ENCODE measurements at places on chromosomes 12 and 14.

DNA sequence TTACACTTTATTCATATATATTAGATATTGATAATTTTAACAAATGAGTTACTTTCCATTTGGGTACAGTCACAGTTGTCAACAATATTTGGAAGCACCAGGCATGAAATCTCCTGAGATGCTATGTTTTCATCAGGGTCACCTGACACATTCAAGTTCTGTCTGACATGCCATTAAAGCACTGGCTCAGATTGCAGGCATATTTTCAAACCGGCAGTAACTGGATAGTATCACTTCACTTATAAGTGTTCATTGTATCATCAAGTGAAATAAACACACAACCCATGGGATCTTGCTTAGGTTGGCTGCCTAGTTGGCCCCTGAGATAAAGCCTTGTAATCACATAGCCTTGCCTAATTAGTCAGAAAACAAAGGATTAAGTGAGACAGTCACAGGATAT, 4.8 kb downstream of the IFNG start:
- DNase-seq, result no peak

- no peak for DNase-seq
Measured at GRCh38 chr12:117085318-117085947, 13.8 kb downstream of the TESC start.

DNA sequence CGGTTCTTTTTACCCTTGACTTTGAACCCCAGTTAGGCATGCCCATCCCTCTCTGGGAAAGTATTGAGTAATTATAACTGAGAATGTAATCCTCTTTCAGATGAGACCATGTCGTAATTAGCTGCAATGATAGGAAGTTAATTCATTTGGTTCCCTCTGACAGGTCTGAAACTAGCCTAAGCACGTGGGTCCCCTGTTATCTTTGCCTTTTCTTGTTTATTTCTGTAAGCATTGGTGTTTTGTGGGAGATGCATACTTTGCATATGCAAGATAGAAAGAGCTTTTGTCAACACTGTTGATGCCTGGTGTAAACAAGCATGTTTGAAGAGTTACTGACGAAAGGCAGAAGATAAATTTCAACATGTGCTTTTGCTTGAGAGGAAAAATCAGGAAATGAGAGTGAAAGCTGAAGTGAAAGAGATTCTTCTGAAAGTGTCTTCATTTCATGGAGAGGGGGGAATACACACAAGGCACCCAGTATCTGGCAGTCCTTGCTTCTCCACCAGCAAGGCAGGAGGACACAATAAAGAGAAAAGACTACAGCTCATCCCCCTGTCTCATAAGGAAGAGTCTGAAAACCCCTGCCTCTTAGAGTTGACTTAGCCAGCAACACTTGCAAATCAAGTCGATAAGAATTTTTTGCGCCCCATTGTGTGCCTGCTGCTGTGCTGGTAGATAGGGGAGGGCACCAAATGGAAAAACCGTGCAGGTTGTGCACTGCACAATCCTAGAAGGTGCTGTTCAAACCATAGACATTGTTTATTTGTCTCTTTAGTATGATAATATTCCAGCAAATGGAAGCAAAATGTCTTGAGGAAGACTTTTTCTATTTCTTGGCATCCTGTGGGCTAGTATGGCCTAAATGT, 77.8 kb downstream of the SLC24A4 start:
- DNase-seq, result no peak

- no peak for DNase-seq
Measured at GRCh38 chr14:81981307-81981675, 447.6 kb upstream of the SEL1L start.

- peak; percentile 20 for DNase-seq
Measured at GRCh38 chr14:90444077-90444696, 47.4 kb downstream of the CALM1 start.

DNA sequence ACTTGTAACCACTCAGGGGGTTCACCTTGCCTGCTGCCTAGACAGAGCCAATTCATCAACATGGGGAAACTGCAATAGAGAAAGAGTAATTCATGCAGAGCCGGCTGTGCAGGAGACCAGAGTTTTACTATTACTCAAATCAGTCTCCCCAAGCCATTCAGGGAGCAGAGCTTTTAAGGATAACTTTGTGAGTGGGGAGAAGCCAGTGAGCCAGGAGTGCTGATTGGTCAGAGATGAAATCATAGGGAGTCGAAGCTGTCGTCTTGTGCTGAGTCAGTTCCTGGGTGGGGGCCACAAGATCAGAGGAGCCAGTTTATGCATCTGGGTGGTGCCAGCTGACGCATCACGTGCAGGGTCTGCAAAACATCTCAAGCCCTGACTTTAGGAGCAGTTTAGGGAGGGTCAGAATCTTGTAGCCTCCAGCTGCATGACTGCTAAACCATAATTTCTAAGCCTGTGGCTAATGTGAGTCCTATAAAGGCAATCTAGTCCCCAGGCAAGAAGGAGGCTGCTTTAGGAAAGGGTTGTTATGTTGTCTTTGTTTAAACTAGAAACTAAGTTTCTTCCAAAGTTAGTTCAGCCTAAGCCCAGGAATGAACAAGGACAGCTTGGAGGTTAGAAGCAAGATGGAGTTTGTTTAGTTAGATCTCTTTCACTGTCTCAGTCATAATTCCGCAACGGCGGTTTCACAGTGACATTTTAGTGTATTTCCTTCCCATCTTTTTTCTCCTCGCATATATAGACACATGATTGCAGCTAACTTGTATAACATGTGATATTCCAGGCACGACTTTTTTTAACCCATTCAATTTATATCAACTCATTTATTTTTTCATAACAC, 68.9 kb upstream of the NCOR2 start:
- peak; percentile 28 for DNase-seq

- no peak for DNase-seq
Measured at GRCh38 chr12:80165746-80166145, 66.4 kb downstream of the OTOGL start.

DNA sequence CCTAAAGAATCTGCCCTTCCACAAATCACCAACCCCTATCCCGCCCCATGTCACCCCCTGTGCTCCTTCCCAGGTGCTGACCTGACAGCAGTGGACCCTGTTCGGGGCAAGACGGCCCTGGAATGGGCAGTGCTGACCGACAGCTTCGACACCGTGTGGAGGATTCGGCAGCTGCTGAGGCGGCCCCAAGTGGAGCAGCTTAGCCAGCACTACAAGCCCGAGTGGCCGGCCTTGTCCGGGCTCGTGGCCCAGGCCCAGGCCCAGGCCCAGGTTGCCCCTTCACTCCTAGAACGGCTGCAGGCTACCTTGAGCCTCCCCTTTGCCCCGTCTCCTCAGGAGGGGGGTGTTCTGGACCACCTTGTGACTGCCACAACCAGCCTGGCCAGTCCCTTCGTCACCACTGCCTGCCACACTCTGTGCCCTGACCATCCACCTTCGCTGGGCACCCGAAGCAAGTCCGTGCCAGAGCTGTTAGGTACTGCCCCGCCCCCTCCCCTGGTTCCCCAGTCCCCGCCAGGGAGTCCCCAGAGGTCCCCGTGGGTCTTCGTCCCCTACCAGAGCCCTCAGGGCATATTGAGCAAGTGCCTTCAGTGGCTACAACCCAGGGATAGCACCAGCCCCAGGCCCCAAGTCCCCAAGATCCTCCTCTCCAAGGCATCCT, 2.7 kb downstream of the ANKRD33 start:
- DNase-seq, result no peak

- DNase-seq, result no peak
Measured at GRCh38 chr14:40987481-40987880, 619.2 kb upstream of the LRFN5 start.

GRCh38 chr12:116610971-116611541, 51.9 kb downstream of the MAP1LC3B2 start:
- no peak for DNase-seq

DNA sequence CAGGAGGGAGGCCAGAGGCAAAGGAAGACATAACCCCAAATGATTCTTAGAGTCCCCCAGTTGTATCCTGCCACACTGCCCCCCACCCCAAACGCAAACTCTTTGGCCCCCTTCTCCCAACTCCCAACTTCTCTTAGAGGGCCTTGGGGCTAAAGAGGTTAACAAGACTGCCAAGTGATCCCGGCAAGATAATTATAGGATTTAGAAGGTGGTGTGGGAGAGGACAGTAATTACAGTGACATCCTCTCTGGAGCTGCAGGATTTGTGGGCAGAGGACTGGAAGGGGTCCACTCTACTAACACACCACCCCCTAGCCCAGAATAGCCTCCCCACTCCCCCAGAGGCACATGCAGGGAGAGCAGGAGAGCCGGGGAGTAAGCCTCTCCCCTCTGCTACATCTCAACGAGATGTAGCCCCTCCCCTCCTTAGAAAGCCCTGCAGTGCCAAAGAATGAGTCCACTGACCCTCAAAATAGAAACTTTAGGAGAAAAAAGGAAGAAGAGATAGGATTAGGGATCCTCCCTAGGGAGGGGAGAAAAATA, 5.3 kb upstream of the GDF11 start:
- DNase-seq, result no peak

DNA sequence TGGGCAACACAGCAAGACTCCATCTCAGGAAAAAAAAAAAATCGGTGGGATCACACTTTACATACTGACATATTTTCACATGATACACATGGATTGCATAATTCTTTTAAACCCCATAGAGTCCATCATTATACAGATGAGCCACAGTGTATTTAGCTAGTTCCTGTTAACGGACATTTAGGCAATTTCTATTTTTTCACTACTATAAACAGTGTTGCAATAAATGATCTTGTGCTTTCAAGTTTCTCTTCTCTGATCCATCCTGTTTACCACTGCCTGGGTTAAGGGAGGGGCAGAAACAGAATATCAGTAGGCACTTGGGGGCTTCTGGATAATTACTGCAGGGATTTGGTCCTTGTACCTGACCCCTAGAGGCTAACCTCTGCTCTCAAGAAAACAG, 43.4 kb upstream of the SPTLC2 start:
- no peak for DNase-seq

DNA sequence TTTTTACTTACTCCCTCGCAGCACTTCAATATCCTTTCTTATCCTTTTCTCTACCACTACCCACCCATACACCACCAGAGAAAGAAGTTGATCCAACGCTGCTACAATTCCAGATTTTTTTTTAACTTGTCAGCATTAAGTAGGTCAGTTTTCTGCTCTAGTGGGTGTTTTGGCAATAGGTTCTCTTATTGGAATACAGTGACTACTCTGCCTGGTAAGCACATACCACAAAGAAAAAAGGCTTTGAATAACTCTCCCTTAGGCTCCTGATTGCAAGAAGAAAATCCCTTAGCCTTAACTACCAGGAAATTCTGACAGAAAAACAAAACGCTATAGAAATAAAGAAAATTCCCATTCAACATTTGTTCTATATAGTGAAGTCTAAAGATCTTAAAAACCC, 72.0 kb downstream of the NUMB start:
- DNase-seq, result no peak

GRCh38 chr12:39300799-39301198, 142.1 kb downstream of the KIF21A start:
- no peak for DNase-seq

DNA sequence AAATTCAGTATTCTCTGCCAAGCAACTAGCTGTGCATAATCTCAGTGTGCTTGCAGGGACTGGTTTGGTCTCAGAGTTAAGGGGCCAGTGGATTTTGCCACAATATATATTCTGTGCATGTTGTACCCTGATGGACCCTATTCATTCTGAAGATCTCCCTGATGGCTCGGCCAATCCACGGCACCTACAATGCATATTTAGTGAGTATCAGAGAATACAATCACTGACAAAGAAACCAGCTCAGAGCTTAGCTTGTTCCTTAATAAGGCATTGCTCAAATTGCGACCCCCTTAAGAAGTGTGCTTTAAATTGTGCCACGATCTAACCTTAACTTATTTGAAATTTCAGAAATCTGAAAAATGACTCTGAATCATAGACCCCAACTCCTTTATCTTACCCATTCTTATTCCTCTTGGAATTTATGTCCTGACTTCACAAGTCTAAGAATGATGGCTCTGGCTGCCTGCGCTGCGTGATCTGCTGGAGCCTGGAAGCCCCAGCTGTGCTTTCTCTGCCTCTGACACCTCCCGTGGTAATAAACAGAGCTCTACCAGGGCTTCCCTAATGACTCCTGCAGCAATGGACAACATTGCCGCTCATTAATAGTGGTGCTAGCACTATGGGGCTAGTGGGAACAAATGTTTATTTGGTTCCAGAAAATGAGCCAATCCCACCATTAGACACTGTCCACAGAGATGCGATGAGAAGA, 9.0 kb upstream of the DCAF4 start:
- DNase-seq, result no peak

- DNase-seq, result no peak
Measured at GRCh38 chr12:5535541-5535940, 103.6 kb downstream of the NTF3 start.

- no peak for DNase-seq
Measured at GRCh38 chr12:113416091-113416754, 6.0 kb upstream of the SDSL start.

DNA sequence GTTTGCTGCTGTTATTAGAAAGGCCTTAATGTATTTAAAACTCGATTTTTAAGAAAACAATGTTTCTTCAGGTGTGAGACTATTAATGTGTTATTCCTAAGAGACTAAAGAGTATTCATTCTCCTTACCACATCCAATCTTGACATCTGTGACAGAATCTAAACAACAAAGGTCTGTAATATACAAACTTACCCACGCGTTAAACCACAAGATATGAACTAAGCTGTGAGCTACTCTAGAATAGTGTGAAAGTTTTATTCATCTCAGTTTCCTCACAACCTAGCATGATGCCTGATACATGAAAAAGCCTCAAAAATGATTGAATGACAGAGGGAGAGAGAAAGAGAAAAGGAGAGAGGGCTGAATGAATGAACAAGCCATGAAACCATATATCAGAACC, 117.3 kb upstream of the COCH start:
- no peak for DNase-seq

DNA sequence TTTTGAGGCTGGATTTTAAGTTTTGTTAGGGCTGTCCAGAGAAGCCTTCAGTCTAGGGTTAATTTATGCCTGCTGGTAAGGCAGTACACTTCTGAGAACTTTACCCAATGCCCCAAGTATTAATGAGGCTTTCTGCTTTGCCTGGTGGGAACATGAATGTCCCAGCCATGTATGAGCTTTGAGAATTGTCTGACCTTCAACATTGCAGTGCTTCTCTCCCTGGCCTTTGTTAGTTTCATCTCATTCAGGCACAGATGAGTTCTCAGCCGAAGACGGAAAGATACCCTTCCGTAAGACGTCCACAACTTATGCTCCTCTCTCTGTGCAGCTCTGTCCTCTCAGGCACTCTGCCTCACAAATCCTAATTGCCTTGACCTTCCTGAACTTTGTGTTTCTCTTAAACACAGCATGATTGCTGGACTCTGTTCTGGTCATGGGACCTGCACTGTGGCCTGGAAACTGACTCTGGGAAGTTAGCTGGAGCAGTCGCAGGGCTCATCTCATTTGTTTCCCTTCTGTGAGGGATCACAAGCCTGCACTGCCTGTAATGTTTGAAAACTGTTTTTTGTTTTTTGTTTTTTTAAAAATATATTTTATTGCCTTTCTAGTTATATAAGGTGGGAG, 15.7 kb downstream of the CHPT1 start:
- DNase-seq, result peak; percentile 85

DNA sequence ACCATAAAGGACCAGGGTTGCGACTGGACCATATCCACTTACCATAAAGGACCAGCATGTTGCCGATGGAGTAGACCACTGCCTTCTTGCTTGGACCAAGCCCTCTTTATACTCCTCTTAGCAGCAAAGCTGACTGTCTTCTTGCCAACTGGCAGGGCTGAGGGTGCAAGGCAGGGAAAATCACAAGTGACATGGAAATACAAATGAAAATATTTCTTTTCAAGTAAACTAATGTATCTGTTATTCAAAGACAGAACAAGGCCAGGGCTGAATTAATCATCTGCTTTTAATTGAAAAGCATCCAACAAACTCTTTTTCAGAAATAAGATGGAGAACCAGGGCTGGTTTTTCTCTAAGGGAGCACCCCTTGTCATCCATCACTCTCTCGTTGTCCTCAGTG, at the start of gene CELA1:
TSS of gene CELA1 (minus strand) at position 99 of the 400 bp plus-strand sequence. CDS start at position 58, 41 bp downstream.
- no peak for DNase-seq

GRCh38 chr12:52073531-52074381, 4.0 kb downstream of the ATG101 start:
- no peak for DNase-seq
